ENCODE measurements at places on chromosomes 5 and 9. TPM values are rescaled to one million over a fixed set of nuclear protein-coding genes. Genes with fewer than 3 reads are reported as not detected.

SAPCD2 gene
- 1.7 TPM for polyA plus RNA-seq

- DNase-seq: no peak
These were observed 106.1 kb upstream of the PRRC1 start for GRCh38 chr5:127411381-127411780.

- DNase-seq: no peak
These were observed 20.5 kb downstream of the SELENOP start for GRCh38 chr5:42791151-42791550.

- no peak for DNase-seq
These were observed 69.9 kb downstream of the CRB2 start for GRCh38 chr9:123425836-123426365.

DNA sequence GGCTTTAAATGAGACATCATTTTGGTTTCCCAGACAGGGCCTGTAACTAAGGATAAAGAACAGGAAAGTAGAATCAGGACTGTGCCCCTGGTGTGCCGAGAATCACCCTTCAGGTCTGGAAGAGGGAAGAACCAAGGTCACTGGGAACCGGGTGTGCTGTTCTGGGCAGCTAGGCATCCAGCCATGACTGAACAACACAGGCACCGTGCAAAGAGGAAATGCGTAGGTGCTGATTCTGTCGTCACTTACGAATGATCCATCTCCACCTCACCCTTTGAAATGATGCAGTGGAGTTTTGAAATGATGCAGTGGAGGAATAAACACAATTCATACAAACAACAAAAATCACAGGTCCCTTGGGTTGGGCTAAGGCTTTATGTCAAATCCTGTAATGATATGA is 64.4 kb downstream of the MAP1B start:
- DNase-seq: no peak

DNA sequence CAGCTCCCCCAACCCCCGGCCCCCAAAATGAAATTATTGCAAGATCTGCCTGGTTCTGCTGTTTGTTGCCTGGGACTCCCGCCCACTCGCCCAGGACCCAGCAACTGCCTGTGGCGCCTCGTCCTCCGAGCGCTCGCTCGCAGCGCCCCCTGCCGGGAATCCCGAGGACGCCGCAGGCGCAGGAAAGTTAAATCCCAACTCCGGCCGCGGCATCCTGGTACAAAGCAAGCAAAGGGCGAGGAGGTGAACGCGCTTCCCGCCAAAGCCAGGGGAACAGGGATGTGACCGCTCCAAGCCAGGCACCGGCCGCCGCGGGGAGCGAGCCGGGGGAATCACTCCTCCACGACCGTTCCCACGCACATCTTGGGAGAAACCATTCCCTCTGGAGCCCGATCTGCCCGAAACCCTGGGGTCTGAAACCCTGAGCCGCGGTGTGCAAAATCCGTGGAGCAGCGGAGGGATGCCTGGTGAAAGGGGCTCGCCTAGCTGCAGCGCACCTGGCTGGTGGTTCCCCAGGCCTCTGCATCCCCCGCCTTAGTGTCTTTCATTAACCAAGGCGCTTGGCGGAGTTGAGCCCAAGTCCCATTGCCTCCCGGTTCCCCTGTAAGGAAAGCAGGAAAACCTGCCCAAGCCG is 1.3 kb downstream of the SEMA5A start:
- DNase-seq: peak; percentile 95

- no peak for DNase-seq
These were observed 176.8 kb downstream of the NR2F1-AS1 start for GRCh38 chr5:93404246-93404645.

- DNase-seq: peak; percentile 68
These were observed 56.7 kb upstream of the CXCL14 start for GRCh38 chr5:135635451-135635850.

Measured in kidney (tissue), 22 donors.